GM20000 (cell line): ENCODE measurements at places on chromosomes 16 and 17.

GRCh38 chr16:53761962-53762703, 58.2 kb downstream of the FTO start:
- DNase-seq = no peak

- DNase-seq = no peak
Measured at GRCh38 chr16:85090873-85091521, 21.3 kb downstream of the CIBAR2 start.

DNA sequence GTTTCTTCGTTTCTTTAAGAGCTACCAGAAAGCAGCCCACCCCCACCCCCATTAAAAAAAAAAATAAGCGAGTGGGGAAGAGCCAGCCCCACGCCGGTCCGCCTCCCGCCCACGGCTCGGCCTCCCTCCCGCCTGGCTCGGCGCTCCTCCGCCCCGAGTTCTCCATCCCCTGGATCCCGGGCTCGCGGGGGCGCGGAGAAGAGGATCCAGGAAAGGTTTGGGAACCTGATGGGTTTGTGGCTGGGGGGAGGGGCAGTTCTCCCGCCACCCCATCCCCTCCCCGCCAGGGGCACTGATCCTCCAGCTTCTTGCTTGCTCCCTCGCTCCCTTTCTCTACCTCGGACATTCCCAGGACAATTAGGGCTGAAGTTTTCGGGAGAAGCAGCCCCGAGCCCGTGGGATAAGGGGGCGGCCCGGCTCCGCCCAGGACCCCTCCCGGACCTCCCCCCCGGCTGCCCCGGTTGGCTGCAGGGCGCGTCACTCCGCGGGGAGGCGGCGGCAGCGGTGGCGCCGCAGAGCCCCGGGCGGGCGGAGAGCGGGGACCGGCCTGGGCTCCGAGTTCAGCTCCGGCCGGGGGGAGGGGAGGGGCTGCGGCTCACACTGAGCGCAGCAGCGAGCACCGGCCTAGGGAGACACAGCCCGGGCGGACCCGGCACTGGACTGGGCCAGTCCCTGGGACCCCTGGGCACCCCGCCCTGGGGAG, 1.0 kb upstream of the SALL1 start:
- DNase-seq = peak; percentile 57

DNA sequence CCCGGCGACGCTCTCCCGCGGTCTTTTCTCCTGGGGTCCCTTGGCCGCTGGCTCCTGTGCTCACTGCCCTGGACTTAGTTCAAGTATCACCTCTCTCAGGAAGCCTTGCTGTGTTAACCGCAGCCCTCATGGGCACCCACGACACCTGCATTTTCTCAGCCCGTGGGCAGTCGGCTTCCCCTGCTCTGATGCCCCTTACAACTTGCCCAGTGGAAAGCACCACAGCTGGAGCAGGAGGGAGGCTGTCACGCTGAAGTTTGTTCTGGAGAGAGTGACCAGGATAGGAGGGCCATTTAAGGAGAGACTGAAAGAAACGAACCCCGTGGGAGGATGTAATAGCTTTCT, 395 bp downstream of the STXBP4 start:
- peak; percentile 20 for DNase-seq

DNA sequence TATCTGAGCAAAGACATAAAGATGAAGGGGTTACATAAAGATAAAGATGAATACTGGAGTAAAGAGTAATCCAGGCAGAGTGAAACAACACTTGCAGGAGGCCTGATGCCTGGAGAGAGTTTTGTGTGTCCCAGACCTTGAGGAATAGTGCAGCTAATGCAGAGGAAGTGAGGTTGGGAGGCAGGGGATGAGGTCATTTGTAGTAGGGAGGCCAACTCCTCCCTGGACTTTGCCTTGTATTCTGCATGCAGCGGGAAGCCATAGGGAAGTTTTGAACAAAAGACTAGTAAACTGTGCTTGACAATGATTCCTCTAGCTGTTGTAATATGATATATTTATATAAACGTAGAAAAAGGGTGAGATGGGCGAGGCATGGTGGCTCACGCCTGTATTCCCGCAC, 356.6 kb downstream of the KCNJ2 start:
- no peak for DNase-seq

DNA sequence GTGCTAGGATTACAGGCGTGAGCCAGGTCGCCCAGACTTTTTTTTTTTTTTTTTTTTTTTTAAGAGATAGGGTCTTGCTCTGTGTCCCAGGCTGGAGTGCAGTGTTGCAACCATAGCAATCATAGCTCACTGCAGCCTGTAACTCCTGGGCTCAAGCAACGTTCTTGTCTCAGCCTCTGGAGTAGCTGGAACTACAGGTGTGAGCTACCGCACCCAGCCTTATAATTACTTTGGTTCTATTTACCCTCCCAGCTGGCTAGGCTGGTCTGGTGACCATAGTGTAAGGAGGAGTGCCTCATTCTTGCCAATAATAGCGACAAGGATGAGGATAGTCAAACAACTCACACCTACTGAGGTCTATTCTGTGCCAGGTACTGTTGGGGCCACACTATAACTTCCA, 39.6 kb upstream of the USP7 start:
- DNase-seq = no peak

DNA sequence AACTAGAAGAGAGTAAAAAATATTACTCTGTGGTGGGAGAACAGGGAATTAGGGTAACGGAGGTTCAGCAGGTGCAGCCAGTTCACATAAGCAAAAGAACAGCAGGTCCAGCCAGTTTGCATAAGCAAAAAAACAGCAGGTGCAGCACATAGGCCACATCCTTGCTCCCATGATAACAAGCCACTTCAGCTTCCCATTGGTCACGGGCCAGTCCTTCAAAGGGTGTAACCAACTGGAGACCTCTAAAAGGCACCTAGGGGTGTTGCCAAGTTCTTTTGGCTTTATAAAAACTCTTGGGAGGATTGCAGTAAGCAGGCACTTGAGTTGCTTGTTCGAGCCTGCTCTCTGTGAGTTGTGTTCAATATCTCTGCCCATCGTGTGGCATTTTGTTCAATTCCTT, 488.1 kb downstream of the XYLT1 start:
- DNase-seq = no peak
